ENCODE measurements at places on chromosomes 3 and 15. TPM values are rescaled to one million over a fixed set of nuclear protein-coding genes. Genes with fewer than 3 reads are reported as not detected.

- DNase-seq, result peak; percentile 54
These were observed 118.6 kb downstream of the ANO10 start for GRCh38 chr3:43503067-43503728.

DNA sequence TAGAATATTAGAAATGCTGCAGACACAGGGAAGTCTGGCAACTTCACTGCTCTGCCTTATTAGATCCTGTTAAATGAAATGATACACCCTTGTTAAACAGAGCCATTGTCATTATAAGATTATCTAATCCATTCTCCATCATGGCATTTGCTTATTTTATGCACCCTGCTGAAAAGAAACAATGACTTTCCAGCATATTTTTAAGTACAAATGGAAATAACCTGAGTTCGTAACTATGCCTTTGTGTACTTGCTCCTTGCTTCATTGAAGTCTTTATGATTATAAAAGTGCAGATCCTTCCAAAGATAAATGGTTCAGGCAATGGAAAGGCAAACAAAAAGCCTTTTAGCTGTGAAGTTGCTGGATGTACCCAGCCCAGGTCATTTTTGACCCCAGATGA lies 195.7 kb downstream of the AGBL1 start:
- no peak for DNase-seq

DNA sequence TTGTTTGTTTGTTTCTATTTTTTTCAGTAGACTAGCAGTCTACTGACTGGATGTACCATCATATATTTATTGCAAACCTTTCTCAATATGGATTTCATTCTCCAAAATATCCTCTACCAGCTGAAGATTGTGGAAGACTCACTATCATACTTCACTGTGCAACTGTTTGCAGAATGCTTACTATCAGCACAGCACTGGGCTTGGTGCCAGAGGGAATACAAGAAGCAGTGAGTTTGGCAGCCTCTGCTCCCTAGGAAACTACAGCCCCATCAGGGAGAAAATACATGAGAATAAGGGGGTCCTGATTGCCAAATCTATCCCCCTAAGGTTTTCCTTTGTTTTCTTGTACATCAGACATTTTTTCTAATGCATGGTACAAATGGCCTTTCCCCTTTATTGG lies 27.5 kb downstream of the AQP9 start:
- peak; percentile 48 for DNase-seq

DNA sequence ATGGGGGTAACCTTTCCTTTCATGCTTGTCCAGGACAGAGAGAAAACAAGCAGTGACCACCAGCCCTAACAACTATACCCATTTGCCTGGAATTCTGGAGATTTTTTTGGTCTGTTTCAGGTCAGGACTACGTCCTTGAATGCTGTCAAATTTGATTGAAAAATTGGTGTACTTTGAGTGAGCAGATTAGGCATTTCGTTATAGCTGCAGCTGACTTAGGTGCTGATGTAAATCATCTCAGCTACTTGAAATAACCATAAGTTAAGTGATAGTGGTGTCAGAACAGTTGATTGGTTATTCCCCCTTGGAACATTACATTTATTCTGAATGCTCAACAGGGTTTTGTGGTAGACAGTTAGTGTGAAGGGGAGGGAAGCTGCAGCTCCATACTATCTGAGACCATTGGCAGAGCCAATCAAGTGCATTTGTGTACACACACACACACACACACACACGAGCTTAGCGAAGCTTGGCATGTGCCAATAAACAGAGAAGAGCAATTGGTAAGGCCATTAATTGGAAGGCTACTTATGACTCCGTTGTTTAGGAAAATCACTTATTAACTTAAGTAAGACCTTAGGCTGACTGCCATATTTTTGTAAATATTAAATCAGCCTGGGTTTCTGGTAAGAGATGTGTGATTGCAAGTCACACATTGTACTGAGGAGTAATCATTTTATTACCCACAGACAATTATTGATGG lies 447.8 kb downstream of the MFSD1 start:
- no peak for DNase-seq

DNA sequence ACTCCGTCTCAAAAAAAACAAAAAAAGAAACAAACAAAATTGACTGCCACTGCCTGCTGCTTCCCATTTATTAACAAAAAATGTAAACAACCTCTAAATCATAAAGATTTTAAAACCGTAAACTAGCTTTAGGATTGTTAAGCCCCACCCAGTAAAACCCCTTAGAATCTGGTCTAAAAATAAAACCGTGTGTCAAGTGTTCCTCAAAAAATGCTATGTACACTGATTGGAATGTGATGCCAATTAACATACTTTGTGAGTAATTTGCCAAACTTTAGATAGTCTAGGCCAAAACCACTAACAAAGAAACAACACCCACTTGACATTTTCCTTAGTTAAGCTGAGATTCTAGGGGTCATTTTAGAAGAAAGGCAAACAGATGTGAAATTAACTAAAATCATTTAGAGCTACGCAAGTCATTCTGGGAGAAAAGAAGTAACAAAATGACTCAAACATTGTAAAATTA lies 5.3 kb downstream of the RAF1 start:
- no peak for DNase-seq

- DNase-seq, result no peak
These were observed 87.0 kb downstream of the RAB11A start for GRCh38 chr15:65956307-65956706.

GRCh38 chr3:4411236-4411635 lies 55.8 kb downstream of the SUMF1 start:
- DNase-seq, result no peak

GRCh38 chr15:50262533-50262932 lies 3.0 kb downstream of the HDC start:
- DNase-seq, result no peak

- DNase-seq, result no peak
These were observed 60.4 kb downstream of the MESD start for GRCh38 chr15:80929225-80929624.

DNA sequence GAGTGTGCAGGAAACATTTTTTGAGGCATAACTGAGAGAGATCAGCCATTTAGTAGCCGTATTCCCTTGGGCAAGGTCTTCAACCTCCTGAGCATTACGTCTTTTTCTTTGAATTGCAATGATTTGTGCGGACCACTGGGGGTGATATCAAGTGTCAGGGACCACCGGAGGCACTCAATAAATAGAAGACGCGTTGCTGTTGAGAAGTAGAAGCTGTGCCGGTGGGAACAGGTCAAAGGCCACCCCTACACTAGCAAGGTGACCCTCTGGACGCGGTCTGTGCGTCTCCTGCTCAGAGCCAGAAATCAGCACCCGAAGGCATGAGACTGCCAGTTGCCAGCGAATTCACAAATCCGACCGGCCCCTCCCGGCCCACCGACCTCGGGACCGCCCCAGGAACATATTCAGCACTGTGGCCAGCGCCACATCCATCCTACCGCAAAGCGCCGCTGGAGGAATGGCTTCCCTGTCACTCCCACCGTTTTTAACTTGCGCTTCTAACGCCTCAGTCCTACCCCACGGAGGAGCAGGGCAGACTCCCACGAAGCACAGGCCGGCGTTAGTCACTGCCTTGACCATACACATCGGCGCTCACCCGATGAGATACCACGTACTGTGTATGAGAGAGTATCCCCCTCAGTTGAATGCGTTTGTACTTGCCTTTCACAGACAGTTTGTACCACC lies 1.4 kb upstream of the GHSR start:
- DNase-seq, result peak; percentile 48

- no peak for DNase-seq
These were observed 148.0 kb upstream of the STRIT1 start for GRCh38 chr3:155441506-155441905.

DNA sequence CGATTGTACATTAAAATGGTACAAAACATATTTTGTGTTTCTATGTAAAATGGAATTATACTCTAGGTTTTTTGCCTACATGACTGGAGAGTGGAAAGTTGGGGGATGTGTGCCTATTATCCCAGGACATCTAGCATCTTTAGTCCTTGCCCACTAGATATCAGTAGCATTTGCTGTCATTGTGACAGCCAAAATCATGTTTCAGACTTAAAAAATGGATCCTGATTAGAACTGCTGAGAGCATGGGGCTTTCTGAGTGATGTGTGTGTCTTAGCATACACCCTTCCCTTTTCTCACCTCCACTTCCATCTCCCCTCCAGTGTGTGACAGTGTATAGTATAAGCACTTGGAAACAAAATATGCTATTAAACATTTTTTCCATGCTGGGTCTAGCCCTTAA lies 13.3 kb downstream of the ARMC8 start:
- no peak for DNase-seq

DNA sequence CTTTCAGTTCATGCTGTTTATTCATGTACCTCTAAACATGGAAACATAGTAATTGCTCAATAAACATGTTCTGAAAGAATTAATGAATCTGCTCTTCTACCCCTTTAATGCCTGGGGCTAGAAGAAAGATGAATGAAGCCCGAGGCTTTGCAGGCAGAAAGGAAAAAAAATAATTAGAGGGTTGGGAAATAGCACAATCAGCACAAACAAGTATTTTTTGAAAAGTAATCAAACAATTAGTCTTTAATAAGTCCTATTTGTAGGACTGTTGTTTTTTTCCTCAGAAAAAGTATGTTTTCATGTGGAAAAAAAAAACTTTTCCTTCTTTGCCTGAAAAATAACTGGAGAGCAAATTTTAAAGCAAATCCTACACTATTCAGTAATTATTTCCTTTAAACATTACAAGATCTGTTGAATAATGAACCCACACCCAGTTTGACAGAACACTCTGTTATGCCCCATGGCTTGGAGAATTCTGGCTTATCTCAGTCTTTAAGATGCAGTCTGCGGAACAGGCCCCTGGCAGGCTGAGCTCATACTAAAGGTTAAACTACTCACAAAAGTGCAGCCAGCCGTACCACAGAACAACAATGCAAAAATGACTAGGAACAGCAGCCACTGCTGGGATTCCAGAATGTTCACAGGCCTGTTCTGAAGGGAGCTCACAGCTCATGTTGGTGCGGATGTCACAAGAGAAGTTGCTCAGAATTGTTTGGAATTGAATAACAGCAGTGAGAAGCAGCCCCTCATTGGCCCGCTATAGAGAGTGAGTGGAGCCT lies 79.2 kb downstream of the ABI3BP start:
- DNase-seq, result no peak

DNA sequence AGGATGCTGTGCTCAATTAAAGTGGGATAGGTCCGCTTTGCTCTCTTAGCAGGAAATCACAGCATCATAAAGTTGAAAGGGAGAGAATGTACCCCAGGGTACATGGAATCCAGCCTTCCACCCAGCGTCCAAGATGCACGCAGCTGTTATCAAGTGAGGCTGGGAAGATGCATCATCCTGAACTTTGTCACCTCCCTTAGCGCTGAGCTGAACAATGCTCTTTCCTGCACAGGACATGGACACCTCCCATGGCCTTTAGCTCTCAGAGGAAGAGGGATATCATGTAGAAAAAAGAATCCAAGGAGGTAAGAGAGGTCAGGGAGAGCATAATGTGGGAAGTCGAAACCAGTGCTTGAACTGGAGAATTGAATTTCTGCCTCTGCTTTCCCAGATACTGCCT lies 192.8 kb downstream of the FEZF2 start:
- DNase-seq, result no peak

GRCh38 chr3:69535613-69536012 lies 149.7 kb upstream of the FRMD4B start:
- no peak for DNase-seq

- DNase-seq, result no peak
These were observed 47.3 kb downstream of the ITGB5 start for GRCh38 chr3:124839896-124840295.

DNA sequence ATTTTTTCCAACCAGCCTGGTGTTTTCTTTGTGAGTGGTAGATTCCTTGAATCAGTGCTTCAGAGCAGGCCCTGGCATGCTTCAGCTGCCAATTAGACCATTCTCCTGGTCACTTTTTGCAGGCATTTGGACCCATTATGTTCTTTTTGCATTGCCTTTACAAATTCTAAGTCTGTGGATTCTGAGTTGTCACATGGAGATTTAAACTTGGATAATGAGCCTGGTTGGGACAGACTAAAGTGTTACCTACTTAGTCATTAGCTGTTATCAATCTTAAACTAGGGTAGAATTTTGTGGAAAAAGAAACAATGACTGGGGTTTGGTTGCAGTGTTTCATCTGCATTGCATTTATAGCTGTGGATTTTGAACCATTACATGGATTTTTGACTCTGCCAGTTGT lies 40.6 kb downstream of the ARHGEF26 start:
- DNase-seq, result no peak

DNA sequence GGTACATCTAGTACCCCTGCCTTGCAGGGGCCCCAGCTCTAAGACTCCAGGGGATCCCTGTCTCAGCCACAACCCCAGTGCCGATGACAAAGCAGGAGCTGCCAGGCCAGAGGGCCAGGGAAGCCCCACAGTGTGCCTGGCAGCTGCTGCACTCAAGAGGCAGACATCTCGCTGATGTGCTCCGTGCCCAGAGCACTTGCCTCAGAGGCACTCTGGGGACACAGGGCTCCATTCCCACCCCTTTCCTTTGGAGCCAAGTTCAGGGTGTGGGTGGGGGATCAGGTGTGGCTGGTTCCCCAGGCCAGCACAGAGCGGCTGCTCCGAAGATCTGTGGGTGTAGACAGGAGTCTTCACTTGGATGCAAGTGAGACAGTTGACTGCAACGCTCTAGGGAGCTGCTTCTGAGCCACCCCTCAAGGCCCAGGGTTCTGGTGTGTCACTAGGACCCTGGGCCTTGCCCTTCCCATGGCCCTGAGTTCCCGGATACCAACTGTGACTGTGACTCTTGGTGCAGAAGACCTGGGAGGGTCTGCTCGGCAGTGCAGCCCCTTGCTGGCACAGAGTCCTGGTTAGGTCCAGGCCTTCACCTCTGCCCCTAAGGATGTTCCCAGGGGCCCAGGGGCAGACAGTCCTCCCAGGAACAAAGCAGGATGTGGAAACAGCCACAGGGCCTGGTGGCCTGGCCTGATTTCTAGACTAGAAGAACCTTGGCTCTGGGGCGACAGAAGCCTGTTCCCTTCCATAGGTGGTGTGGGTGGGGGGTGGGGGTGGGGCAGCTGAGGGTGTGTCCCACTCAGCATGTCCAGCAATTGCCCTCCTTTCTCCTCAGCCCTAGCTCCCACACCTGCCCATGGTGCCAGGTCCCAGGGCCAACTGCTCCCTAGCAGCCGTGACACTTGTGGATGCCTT lies 2.5 kb downstream of the NT5DC2 start:
- DNase-seq, result no peak

GRCh38 chr3:189394599-189395121 lies 222.9 kb downstream of the TPRG1 start:
- no peak for DNase-seq

Gene NOX5
- not detected for total RNA-seq

Gene GOLGA6L4
- 2.1 TPM for total RNA-seq

Gene CCR8
- total RNA-seq, result not detected

Gene FGF12
- total RNA-seq, result not detected

Gene XYLB
- 20.2 TPM for total RNA-seq

Gene C3orf80
- total RNA-seq, result 0.75 TPM

Gene MAP6D1
- 1.5 TPM for total RNA-seq

Gene THOC7
- total RNA-seq, result 67.8 TPM

Gene RAB11A
- total RNA-seq, result 232 TPM

Gene CCDC54
- total RNA-seq, result not detected

Gene WNT5A
- 0.11 TPM for total RNA-seq

Gene HRH1
- 0.04 TPM for total RNA-seq

Gene C2CD4B
- total RNA-seq, result not detected

Gene SEMA3B
- 2.2 TPM for total RNA-seq
